ENCODE measurements at places on chromosomes 12 and 14.

GRCh38 chr14:32009976-32010581, 67.0 kb upstream of the ARHGAP5 start:
- DNase-seq, result no peak

DNA sequence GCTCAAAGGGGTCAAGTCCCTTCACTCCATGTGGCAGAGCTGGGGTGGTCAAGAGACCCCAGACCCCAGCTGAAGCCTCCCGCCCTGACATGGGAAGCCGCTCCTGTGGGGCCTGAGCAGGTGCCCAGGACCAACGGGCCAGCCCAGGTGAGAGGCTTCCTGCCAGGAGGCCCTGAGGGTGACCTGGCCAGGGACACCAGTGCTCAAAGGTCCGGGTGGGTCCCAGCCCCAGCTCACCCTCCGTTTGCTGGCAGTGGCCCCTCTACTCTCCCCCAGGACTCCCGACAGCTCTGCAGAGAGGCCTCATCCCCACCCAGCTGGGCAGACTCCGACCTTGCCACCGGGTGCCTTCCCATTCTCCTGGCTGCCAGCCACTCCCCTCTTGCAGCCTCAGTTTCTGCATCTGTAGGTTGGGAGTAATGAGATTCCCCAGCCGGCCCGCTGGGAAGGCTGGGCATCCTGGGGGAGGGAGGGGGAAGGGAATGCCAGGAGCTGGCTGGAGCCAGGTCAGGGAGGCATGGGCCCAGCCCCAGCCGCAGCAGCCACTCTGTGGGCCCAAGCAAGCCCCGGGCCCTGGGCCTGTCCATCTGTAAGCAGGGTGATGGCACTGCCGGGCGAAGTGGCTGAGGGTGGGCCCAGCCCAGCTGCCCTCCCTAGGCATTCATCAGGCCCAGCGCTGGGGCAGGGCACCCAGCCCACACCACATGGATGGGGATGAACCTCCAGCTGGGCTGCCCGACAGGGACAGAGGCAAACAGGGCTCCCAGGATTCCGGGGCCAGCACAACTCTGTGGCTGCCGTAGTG, 10.3 kb upstream of the INF2 start:
- no peak for DNase-seq

DNA sequence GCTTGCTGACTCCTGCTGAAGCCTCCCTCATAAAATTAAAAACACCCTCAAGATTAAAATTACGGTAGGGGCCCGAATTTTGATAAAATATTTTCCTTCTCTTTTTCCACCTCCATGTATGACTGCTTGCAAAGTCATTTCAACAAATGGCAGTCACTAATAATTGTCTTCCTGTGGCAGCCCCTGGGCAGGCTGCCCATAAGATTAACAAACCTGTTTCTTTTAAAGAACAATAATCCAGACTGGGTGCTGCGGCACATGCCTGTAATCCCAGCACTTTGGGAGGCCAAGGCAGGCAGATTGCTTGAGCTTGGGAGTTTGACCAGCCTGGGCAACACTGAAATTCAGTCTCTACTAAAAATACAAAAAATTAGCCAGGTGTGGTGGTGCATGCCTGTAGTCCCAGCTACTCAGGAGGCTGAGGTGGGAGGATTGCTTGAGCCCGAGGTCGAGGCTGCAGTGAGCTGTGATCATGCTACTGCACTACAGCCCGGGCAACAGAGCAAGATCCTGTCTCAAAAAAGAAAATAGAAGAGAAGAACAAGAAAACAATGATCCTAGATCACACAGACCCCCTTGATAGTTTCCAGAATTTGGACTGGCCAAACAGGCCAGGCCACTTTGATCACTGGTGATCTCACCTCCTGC, 8.7 kb downstream of the SAV1 start:
- no peak for DNase-seq

- DNase-seq, result peak; percentile 37
Observed at GRCh38 chr12:98595243-98595988, 1.9 kb downstream of the SLC25A3 start.

Measured in umbilical cord (tissue), 2 donors.